ENCODE measurements at places on chromosomes 11 and 22.

DNA sequence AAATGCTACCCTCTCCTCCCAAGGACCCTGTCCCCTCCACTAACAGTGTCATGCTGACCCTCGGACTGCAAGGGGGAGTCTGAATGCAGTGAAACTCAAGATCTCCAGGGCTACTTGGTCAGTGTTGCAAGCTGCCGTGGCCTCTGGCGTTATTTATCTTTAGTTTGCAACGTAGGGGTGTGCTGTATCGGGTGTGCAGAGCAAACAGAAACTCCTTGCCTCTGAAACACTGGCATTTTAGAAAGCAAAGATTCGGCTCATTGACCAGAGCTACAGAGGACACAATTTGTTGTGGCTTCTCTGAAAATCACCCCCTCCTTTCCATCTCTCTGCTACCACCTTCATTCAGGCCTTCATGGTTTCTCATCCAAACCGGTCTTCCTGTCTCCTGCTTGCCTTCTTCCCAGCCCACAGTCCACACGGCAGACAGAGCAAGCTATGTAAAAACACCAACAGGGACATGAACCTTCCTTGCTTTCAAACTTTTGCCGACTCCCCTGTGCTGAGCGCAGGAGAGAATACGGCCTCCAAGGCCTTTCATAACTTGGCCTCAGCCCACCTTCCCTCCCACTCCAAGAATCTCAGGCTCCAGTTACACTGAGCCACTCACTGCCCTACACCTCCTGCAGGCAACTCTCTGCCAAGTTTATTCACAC lies 14.9 kb downstream of the FZD4 start:
- DNase-seq, result no peak

DNA sequence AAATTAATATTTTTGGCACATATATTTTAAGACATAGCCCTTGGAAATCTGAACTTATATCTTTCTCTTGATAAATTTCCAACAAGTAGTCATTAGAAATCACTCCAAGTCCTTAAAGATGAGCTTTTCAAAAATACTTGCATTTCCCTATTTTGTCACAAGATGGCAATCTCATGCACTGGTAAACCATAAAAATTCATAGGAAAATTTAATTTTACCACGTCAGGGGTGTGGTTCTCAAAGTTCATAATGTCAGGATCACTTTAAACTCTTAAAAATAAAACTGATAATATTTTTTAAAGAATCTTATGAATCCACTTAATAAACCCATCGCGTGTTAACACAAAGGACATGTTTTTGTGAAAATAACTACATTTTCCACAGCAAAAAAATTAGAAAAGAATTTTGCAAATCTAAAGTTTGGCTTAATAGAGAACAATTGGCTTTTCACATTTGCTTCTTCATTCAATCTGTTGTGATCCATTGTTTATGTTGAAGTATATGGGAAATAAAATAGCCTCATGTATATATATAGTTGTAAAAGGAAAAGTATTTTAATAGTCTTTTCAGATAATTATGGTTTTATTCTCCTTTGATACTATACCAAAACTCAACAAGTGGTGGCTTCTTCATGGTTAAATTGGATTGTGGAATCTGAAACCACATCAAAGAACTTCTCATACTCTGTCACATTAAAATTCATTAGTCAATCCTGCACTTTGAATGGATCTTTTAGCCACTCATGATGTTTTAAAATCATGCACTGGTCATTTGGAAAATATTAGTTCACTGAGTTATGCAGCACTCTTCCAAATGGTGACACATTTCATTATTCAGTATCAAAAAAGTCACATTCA lies 169.1 kb downstream of the CADM1 start:
- no peak for DNase-seq

DNA sequence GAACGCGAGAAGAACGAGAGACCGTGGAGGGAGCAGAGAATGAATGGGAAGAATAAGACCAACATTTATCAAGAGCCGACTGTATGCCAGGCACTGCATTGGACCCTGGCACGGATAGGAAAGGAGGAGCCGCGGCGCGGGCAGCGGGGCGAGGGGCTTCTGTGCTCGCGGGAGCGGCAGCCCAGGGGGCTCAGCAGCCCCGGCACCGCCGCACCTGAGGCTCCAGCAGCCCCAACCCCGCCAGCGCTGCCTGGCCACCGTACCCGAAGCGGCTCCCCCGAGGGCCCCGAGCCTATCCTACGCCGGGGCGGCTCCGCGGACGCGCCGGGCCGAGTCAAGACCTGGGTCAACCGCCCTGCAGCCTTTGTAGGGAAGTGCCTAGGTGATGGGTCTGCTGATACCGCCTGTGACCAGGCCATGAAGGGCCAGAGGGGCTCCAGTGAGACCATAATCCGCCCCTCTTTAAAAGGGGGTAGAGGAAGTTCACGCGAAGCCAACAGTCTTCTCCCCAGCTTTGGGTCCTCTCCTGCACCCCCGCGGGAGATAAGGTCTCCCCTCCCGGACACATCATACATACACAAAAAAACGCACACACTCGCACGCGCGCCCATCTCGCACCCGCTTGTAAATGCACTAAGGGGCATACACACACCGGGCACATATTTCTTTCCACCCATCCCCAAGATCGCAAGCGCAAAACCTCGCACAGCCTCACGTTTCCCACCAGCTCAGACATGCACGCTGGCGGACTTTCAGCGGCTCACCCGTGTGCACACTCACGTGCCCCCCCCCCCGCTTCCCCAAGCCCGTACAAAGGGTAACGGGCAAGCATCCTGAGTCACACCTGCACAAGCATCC lies 935 bp upstream of the RTN4RL2 start:
- DNase-seq, result no peak

GRCh38 chr11:72482211-72482812 lies 48.0 kb upstream of the CLPB start:
- DNase-seq, result no peak

GRCh38 chr11:45543808-45544422 lies 121.5 kb downstream of the CHST1 start:
- DNase-seq, result no peak

GRCh38 chr22:24405631-24406321 lies 21.6 kb upstream of the ADORA2A start:
- no peak for DNase-seq

Data from type B pancreatic cell (in vitro differentiated cells).